Hematopoietic multipotent progenitor cell treated with erythropoietin and hydrocortisone succinate and interleukin-3 and kit ligand, for 6 days (in vitro differentiated cells): ENCODE measurements at places on chromosomes 2 and 18.

DNA sequence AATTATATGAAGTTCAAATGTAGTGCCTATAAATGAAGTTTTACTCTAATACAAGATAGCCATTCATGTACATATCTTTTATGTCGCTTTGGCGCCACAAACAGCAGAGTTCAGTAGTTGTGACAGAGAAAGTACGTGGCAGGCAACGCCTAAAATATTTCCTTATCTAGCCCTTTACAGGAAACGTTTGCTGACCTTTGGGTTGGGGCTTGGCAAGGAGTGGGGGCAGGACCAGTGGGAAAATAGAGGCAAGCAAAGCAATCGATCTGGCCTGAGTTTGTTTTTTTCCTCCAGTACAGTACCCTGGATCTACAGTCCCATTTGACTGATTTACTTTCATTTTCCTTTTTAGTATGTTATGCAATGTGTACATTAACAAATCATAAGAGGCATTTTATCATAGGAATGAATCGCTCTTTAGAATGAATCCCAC lies 13.1 kb downstream of the CCDC68 start:
- DNase-seq = peak; percentile 95

GRCh38 chr2:162478721-162479129 lies 134.8 kb downstream of the GCA start:
- no peak for DNase-seq

- no peak for DNase-seq
These were observed 305.0 kb upstream of the EPAS1 start for GRCh38 chr2:45992021-45992740.

DNA sequence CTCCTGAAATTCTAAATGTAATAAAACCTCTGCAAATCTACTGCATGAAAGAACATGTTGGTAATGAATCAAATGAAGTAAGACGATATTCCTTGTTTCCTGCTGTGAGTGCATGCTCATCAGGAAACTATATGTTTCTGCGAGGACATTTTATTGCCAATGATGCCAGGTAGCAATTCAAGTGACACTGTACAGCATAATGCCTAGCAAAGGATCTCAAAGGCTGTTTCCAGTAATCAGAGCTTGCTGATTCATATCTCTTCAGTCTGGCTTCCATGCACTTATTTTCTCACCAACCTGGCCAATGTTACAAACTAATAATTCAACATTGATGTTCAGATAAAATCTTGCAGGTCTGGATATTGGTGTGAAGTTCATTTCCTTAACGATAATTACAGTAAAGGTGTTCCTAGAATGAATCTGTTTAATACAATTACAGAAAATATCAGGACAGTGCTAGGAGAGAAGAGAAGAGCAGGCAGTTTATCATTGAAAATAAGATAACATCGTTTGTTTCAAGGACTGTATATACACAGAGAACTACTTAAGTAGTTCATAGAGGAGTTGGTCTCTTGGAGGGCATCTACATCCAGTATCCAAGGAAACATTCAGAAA lies 568.5 kb upstream of the SOX11 start:
- DNase-seq = no peak

DNA sequence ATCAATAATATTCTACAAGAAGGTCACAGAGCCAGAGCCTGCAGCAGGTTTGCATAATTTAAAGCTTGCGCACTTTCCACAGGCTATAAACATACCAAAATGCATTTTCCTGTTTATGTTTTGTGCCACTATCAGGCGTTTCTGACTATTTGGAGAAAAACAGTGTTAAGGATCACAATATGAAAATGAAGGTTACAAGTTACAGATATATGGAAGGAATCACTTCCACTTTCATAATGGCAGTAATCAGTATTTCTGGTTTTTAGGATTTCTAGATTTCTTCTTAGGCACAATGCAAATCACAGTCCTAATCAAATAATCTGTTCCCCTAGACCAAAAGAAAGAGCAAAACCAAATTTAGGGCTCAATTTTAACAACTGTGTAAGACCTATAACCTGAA lies 279.5 kb downstream of the NBAS start:
- no peak for DNase-seq

DNA sequence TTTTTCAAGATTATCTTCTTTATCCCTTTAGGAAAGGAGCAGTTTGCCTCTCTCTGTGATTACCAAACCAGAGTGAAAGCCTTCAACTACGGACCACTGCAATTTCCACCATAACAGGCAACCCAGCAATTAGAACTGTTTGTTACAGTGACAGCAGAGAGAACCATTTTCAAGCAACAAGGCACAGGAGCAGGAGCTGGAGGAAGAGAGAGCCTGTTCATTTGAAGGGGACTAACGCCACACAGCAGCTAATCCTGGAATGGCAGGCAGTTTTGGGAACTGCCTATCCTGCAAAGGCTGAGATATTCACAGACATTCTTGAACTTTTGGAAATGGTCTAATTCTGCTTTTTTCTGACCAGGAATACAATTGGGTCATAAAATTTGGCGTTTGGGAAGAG lies 1541.9 kb upstream of the PIK3C3 start:
- no peak for DNase-seq

DNA sequence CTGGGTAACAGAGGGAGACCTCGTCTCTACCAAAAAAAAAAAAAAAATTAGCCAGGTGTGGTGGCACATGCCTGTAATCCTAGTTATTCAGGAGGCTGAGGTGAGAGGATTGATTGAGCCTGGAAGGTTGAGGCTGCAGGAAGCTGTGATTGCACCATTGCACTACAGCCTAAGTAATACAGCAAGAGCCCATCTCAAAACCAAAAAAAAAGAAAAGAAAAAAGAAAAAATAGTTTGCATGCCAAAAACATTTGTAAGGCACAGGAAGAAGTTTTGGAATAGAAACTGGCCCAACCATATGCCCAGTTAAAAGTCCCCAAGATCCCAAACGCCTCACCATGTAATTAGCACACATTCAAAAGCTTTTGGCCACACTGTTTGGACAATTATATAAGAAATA lies 13.4 kb upstream of the ACOXL start:
- DNase-seq = no peak

DNA sequence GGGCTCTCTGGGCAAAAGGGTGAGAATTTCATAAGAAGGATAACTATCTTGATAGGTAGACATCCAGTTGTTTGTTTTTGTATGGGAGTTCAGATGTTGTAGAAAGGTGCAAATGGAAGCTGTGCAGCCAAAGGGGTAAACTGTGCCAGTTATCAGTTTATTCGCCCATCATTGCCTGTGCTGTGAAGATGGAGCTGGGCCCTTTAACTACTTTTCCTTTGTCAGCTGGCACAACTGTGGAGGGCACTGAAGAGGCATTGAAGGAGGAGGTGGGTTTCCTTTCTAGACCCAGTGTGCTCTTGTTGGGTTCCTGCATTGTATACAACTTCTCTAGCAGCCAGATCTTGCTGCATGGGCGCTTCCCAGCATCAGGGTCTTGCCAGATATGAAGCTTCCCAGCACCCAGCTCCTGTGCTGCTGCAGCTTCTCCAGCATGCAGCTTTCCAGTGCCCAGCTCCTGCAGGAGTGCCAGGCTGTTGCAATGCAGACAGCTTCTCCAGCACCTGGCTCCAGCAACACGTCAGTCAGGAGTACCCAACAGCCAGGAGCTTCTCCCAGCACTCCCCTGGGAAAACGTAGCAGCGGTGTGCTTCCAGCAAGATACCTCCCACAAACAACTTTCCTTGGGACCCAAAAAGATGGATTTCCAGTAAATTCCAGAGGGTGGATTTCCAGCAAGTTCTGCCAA lies 15.3 kb downstream of the DNMT3A start:
- DNase-seq = no peak

DNA sequence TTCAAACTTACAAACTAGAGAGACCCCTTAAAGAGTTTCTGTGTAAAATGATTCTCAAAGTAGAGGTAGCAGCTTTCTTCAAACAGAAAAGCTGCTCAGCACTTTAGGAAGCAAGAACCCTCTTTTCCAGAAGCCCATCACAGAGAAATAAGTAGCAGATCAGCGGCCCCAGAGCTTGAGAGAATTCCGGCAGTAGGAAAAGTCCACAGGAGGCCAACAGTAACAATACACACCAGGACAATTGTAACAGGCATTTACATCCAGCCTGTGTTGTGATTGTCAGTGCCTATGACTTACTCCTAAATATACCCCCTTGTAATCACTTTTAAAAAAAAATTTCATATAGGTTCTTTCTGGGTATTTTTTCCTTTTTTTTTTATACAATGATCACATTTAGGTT lies 161.4 kb upstream of the ACVR2A start:
- no peak for DNase-seq

DNA sequence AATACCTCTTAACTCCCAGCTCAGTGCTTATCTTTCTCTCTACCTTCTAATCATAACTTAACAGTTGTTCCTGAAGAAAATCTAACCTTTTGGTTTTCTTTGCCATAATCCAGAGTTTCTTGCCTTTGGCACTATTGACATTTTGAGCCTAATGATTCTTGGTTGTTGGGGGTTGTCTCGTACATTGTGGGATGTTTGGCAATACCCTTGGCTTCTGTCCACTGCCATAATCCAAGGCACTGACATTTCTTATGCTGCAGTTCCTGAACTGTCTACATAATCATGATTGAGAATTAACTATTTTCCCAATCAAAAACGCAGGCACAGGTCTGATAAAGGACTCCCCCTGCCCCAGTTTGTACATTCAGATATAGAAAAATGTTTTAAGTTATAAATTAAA lies 203.2 kb upstream of the MEX3C start:
- DNase-seq = no peak

DNA sequence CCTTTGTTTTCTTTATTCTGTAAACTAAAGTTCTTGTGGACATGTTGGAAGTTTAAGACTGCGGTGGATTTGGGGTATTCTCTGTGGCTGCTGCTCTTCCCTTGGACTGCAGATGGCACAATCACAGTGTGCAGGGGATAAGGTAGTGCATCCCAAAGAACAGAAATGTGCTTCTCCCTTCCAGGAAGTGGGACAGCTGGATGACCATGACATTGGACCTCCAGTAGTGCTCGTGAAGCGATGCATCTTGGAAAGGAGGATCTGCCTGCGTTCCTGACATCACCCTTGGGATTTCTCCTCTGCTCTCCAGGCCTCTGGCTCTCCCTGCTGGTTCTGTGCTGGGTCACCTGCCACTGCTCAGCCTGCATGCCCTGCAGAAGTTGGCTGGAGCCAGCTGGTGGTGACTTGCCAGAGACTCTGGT lies 109.9 kb downstream of the SLC4A3 start:
- no peak for DNase-seq

DNA sequence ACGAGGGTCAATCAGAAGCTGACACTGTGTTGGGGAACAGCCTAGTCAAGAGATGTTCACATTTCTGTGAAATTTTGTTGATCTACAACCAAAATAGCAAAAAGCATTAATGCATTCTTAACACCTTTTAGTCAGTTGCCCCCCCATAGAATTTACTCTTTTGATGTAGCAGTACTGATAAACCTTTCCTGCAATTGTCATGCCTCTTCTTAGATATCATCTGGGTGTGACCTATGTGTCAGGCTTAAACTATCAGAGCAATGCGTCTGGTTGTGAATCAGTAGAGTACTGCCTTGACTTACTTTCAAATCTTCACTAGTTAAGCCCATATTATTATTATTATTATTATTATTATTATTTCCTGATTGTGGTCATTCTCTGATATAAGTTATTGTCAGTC lies 61.9 kb downstream of the GREB1L start:
- no peak for DNase-seq

GRCh38 chr2:60317034-60317386 lies 236.4 kb downstream of the BCL11A start:
- no peak for DNase-seq

DNA sequence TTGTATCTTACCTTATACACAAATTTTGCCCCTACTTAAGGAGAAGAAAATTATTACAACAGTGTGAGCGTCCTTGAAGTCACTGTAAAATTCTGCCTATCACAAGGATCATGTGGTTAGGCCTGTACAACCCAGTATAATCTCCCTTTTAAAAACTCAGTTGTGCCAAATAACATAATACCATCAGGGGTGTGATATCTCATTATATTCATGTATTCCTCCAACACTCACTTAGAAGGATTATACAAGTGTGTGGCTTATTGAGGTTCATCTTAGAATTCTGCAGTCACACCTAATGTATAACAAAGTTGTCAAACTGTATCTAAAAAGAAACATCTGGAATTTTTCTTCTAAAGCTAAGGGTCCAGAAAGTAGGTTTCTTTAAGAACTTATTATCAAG lies 998.8 kb upstream of the LRRTM1 start:
- no peak for DNase-seq

DNA sequence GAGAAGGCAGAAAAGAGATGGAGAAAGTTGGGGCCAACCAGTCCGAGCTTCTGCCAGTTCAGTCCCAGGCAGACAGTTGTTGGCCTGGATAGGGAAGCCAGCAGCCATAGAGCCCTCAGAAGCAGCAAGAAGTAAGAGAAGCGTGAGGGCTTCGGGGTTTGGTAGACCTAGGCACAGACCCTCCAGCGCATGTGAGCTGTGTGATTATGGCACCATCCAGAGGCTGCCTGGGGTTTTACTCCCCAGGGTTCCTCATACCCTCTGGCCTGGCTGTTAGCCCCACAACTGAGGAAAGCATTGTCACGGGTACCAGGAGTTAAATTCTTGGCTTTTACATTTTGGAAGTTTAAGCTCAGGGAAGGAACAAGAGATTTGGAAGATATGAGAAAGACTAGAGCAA lies 93.7 kb upstream of the RAB6C start:
- DNase-seq = peak; percentile 52

- DNase-seq = no peak
These were observed 145.2 kb downstream of the THADA start for GRCh38 chr2:43450617-43451016.

DNA sequence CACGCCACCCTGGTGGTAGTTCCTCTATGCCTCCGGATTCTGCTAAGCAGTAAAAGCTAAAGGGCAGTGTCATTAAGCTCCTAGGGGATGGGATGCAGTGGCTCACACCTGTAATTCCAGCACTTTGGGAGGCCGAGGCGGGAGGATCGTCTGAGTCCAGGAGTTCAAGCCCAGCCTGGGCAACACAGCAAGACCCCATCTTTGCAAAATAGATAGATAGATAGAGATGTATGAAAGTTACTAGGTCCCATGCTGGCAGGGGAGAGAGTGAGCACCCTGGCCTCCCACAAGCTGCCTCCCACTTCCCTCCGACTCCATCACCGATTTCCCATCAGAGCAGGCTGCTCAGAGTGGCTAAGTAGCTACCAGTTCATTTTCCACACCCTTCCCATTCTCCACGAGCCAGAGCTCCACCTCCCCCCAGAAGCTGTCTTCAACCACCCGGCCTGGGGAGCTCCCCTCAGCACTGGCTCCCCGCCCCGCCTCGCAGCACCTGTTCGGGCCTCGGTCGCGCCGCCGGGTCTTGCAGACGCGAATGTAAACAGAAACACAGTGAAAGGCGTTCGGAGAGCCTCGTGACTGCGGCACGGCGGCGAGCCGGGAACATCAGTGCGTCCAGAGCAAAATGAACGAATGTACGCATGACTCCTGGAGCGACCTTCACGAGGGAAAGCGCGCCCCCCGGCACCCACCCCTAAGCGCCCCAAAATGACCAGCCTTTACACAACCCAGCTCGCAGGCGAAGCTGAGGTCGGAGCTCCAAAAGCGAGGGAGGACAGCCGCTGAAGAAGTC lies 598 bp upstream of the CEP68 start:
- peak; percentile 28 for DNase-seq

DNA sequence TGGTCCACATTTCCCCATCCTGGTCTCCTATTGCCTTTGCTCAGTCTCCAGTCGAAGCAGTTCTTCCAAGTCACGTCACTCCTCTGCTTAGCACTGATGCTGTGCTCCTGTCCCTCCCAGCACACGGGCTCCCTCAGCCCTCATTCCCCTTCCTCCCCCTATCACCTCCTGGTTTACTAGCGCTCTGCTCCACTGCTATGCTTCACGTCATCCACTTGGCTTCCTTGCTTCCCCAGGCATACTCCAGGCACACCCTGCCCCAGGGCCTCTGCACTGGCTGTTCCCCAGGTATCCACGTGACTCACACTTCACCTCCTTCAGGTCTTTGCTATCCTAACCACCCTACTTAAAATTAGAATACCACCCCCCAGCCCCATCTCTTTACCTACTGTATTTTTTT lies 269.3 kb downstream of the GLI2 start:
- DNase-seq = no peak
